ENCODE measurements at places on chromosomes 2 and 18.
A peak's percentile ranks its signal among the peaks of the same experiment; 100 is the strongest.

DNA sequence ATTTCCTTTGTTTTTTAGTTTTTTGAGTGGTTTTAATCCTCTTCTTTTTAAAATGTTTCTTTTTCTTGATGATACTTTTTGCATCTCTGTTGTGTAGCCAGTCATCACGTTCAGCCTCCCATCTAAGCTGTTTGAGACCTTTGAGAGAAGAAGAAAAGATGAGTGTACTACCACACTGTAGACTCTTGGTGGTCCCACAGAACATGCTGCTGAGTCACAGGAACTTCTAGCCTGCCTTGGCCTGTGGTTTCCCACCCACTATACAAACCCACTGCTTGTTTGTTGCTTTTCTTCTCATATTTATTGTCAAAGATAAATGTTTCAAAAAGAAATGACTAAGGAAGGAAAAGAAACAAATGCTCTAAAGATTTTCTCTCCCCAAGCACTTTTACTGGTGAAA, 5.5 kb downstream of the CEBPZOS start:
- no peak for DNase-seq

- DNase-seq: no peak
Measured at GRCh38 chr2:118865106-118865505, 17.7 kb upstream of the EN1 start.

- no peak for DNase-seq
Measured at GRCh38 chr2:221431477-221431876, 140.6 kb downstream of the EPHA4 start.

GRCh38 chr18:13241083-13241892, 22.7 kb downstream of the LDLRAD4 start:
- DNase-seq: no peak

GRCh38 chr2:69946351-69947324, 14.8 kb downstream of the ASPRV1 start:
- DNase-seq: peak; percentile 22

DNA sequence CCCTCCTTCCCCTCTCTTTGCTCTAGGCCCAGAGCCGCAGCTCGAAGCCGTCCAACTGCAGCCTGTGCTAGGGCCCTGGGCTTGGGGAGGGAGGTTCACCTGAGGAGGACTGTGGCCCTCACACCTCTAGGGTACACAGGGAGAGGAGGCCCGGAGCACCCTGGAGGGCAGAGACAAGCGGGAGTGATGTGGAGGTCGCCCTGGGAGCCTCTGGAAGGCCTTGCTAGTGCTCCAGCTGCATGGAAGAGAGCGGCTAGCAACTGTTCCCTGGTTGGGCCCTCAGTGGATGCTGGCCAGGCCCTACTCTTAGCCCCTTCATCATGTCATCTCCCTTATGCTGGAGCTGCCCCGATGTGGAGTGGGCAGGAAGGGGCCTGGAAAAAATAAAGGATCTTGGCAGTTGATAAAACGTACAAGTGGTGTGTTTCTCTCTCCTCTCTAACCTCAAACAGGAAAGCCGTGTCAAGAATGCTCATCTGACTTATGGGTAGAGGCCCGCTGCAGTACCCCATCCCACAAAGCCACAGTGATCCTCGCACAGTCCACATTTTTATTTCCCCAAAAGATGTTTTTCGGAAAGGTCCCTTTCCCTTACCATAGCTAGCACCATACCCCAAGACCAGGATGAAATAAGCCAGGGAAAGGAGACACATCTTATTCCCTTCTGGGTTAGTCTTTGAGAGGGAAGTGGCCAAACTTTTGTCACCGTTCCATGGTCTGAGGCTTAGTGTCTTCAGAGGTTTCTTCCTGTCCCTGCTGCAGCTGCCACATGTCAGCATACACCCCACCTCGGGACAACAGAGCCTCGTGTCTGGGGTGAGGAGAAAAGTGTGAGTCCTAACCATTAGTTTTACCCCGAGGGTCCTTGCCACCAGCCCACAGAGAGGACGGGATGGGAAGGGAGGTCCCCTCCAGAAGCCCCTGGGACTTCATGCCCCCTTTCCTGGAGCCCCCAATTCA, 2.9 kb downstream of the ZFAND2B start:
- DNase-seq: no peak

- no peak for DNase-seq
Measured at GRCh38 chr2:63865159-63865799, 23.6 kb downstream of the UGP2 start.

- no peak for DNase-seq
Measured at GRCh38 chr2:157441072-157441454, 2.8 kb downstream of the CYTIP start.

GRCh38 chr18:59697236-59697932, at the start of gene CCBE1:
CCBE1 (minus strand) TSS chr18:59697423.
- DNase-seq: no peak

DNA sequence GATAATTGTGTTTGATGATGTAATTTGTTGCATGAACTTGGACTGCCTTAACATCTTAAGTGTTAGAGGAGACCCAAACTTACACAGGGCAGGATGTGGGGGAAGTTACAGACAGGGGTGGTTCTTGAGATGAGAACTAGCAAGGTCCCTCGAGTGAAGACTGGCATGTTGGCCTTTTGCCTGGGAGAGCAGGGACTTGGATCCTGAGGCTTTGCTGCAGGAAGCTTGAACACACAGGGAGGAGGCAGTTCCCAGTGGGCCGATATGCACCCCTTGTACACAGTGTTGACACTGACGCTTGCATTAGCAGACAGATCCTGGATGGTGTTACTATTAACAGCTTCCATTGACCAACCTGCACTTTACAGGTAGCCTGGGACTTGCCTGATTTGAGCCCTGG, 47.5 kb downstream of the CHRNA1 start:
- no peak for DNase-seq

DNA sequence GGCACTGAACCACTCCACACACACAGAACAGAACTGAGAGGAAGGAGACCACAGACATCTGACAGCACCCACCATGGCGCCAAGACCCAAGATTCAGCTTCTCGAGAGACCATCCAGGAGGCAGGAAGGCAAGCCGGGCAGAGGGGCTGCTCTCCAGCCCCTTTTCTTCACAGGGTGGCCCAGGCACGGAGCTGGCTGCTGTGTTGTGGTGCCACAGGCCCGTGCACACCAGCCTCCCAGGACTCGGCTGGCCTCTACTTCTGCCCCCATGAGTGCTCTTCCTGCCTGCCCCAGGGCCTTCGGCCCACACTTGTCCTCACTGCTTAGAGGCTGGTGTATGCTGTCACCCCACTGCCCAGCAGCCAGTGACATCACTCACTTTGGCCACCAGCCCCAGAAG, 547.6 kb upstream of the RAB6C start:
- DNase-seq: no peak

DNA sequence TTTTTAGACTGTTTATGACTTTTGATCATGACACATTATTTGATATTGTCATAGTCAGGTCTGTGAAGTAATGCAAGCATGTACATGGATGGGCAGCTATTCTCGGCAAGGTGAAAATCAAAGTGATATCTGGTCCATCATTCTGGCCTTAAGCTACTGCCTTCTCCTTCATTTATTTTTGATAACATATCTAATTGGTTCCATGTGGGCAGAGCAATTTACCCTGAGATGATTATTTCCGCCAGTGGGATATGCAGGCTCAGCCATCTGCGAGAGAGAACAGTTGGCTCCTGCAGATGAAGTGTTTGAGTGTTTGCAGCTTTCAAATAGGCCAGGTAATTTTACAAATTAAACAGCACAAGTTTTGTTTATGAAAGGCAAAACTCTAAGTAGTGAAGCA, 116.4 kb downstream of the LYPD6 start:
- DNase-seq: no peak

DNA sequence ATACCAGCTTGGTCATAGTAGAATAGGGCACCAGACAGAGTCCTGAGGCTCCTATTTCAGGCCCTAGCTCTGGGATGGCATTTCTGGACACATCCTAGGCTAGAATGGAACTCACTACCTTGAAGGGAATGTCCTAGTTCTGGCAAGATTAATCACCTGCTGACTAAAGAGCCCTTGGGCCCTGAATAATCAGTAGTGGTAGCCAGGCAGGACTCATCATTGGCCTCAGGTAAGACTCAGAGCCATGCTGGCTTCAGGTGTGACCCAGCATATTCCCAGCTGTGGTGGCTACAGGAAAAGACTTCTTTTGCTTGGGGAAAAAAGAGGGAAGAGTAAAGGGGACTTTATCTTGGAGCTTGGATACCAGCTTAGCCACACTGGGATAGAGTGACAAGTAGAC, 131.0 kb upstream of the SRD5A2 start:
- no peak for DNase-seq

- DNase-seq: peak; percentile 23
Measured at GRCh38 chr2:216918088-216918680, 58.3 kb upstream of the TNP1 start.

GRCh38 chr18:59658941-59659340, 38.3 kb downstream of the CCBE1 start:
- no peak for DNase-seq

GRCh38 chr18:20988726-20989125, 122.9 kb downstream of the ROCK1 start:
- no peak for DNase-seq

- no peak for DNase-seq
Measured at GRCh38 chr18:25675123-25675850, 323.3 kb upstream of the ZNF521 start.

- DNase-seq: no peak
Measured at GRCh38 chr2:179444056-179444455, 179.4 kb upstream of the SESTD1 start.

GRCh38 chr18:4264347-4264791, 190.7 kb downstream of the DLGAP1 start:
- DNase-seq: no peak

DNA sequence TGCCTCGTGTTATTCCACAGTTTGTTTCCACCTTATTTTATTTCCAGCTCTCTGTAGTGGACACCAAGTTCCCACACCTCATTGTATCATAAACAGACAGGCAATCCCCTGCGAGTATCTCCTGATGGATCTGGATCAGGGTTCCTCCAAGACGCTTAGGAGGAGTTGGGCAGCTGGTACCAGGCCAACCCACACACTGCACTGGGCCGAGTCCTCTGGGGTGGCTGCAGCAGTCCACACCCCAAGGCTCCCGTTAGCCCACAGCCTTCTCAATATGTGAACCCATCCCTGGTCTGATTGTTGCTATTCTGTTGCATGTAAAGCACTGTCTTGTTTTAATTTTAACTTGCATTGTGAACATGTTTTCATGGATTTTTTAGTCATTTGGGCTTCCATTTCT, 178.8 kb upstream of the RAB6C start:
- no peak for DNase-seq

GRCh38 chr2:121596221-121597080, 52.8 kb downstream of the CLASP1 start:
- peak; percentile 19 for DNase-seq

DNA sequence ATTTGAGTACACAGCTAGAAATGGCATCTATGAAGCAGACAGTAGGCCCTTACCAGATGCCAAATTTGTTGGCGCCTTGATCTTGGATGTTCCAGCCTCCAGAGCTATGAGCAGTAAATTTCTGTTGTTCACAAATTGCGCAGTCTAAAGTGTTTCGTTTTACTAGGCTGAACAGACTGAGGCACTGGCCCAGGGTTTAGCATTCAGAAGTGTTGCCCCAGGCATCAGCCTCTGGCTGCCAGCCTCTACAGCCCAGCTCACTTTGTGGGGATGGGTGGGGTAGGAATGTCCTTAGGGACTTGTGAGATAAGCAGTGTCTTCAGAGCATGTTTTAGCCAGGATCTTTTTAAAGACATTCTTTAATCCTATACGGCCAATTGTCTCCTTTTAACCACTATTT, 51.5 kb upstream of the MGAT5 start:
- DNase-seq: no peak

DNA sequence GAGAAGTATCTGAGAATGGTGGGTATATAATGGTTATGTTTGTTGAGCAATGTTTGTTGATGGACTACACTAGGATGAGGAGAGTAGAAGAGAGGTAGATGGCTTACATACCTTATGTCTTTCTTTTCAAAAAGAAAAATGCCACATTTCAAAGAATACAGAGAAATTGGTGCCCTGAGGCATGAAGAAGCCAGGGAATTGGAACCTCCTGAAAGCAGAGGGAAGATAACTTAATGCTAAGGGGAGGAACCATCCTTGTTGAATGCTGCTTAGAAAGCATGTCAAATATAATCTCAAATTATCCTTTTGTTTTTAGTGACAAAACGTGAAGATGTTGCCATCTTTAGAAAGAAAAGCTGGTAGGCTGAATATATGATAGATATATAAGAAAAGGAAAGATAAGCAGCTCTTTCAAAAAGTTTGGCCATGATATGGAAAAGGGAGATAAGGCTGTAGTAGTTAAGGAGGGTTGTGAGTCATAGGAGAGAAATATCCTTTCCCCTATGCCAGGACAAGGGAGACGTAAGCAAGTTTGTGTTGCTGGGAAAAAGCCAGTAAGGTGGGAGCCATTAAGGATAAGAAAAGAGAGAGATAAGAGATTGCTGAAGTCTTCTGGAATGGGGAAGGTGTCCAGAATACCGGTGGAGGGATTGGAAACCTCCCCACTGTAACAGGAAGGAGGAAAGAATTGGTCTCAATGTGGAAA, 66.3 kb downstream of the SCN2A start:
- no peak for DNase-seq

DNA sequence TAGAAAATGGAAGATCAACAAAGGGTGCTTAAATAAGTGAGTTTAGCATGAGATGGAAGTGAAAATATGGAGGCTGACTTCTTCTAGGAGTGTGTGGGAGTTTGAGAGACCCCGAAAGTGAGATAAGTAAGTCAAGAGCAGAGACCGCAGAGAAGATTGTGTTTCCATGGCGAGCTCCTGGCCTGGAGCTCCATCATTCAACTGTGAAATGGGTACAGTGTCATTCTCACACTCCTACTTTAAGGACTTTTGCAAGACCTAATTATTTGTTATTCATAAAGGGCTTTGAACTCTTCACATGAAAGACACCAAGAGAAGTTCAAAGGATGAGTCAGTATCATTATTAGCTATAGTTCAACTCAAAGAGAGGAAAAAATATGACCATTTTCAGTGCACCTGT, 134.2 kb upstream of the PIK3C3 start:
- no peak for DNase-seq

DNA sequence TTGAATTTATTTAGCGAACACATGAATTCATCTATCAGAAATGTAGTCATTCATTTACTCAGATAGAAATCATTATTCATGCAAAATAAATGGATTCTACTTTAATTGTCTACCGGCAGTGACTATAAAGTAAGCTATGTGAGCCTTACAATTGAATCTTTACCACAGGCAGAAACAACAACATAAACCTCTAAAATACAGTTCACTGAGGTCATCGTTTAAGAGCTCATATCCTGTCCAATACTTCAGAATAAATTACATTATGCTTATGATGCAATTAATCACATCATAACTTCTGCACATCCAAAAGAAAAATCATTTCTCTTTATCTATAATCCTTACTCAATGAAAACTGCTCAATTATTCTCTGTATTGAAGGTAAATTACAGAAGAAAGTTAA, 244.7 kb downstream of the HNMT start:
- DNase-seq: no peak

DNA sequence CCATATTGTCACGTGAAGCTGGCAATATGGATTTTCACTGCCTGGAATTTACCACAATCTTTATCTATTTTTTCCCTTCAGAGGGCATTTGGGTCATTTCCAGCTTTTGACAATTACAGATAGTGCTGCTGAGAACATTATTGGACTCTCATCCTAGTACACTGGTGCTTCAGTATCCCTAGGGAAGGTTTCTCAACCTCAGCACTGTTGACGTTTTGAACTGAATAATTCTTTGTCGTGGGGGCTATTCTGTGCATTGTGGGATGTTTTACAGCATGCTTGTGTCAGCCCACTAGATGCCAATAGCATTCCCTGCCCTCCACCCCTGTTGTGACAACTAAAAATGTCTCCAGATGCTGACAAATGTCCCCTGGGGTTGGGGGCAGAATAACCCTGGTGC, 185.7 kb downstream of the TPGS2 start:
- DNase-seq: no peak

Measured in BJ (cell line).